ENCODE measurements at places on chromosomes 1 and 21. TPM values are rescaled to one million over a fixed set of nuclear protein-coding genes. Genes with fewer than 3 reads are reported as not detected.

- H3K4me3 ChIP-seq, result no peak overlapping the region
- H3K4me1 ChIP-seq, result no peaks in the 10 kb centered on the region
- H3K36me3 ChIP-seq, result 0 out of 2 replicates have a peak, but pooled peaks cover 10% of the 10 kb centered on the region
Observed at GRCh38 chr1:115041654-115042053, 12.0 kb downstream of the TSHB start.

Gene ERRFI1
- total RNA-seq, result 47.8 TPM

- H3K4me1 ChIP-seq, result peaks cover 26% of the 10 kb centered on the region
- H3K4me3 ChIP-seq, result no peak overlapping the region
- peak overlapping the region; percentile 67 for H3K27ac ChIP-seq
- no peaks in the 10 kb centered on the region for H3K27me3 ChIP-seq
- no peaks in the 10 kb centered on the region for H3K36me3 ChIP-seq
Observed at GRCh38 chr1:87140831-87141540, 187.7 kb upstream of the LMO4 start.

Gene CACNA1S
- not detected for total RNA-seq

Gene PROK1
- total RNA-seq, result not detected

DNA sequence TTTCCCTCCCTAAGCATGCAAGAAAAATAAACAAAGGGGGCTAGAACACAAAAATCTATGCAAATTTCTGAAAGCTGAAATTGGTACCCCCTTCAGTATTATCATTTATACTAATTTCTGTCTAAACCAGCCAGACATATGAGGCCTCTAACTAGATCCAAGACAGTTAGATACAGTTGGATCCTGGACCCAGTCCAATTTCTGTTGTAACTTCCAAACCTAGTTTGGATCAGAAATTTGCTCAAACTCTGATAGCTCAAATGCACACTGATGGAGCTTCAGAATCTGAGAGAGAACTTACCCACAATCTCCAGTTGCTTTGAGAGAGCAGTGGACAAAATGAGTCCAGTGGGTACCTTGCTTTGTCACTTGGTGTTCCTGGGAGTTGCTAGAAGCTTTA lies 11.9 kb downstream of the CEP350 start:
- DNase-seq, result no peak
- no peaks in the 10 kb centered on the region for H3K4me1 ChIP-seq
- no peak overlapping the region for H3K27ac ChIP-seq
- H3K27me3 ChIP-seq, result no peaks in the 10 kb centered on the region

DNA sequence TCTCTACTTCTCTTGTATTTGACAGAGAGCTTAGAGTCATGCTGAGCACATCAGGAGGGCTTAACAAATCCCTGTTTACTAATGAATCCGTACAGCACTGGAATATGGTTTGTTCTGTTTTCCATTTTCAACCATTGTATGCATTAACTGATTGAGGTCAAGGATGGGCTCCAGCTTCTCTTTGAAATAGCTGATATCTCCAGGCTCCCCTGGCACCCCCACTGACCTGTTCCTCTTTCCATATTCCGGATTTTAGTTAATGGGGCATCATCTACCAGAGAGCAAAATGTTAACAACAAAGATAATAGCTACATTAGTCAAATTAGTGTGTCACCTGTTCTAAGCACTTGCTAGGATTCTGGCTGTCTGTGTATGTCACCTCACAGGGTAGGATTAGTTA lies 57.6 kb downstream of the NENF start:
- H3K36me3 ChIP-seq, result no peaks in the 10 kb centered on the region
- no peak overlapping the region for H3K27ac ChIP-seq
- no peak for DNase-seq
- no peak overlapping the region for H3K4me3 ChIP-seq
- peaks cover 42% of the 10 kb centered on the region for H3K4me1 ChIP-seq

GRCh38 chr1:63051886-63052285 lies 268.0 kb downstream of the ATG4C start:
- no peak for DNase-seq
- H3K36me3 ChIP-seq, result no peaks in the 10 kb centered on the region
- no peak overlapping the region for H3K27ac ChIP-seq
- no peak overlapping the region for H3K4me3 ChIP-seq

Gene KDF1
- total RNA-seq, result 20.5 TPM

Gene LRP8
- 85.3 TPM for total RNA-seq

Gene PPM1J
- total RNA-seq, result 6.0 TPM

Gene ZNF683
- not detected for total RNA-seq

DNA sequence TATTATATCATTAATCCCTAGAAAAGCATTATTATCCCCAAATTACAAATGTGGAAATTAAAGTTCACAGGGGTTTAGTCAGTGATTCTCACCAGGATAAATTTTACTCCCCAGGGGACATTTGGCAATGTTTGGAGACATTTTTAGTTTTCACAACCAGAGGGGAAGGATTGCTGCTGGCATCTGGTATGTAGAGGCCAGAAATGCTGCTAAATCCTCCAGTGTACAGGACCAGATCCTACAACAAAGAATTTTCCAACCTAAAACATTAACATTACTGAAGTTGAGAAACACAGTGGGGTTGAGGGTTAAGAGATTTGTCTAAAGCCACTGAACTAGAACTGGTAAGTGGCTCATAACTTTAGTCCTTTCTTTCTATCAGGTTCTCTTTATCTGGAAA lies 162.0 kb upstream of the SYT6 start:
- no peak overlapping the region for H3K4me3 ChIP-seq
- H3K4me1 ChIP-seq, result no peaks in the 10 kb centered on the region
- no peaks in the 10 kb centered on the region for H3K36me3 ChIP-seq
- no peak overlapping the region for H3K27ac ChIP-seq
- no peaks in the 10 kb centered on the region for H3K27me3 ChIP-seq

DNA sequence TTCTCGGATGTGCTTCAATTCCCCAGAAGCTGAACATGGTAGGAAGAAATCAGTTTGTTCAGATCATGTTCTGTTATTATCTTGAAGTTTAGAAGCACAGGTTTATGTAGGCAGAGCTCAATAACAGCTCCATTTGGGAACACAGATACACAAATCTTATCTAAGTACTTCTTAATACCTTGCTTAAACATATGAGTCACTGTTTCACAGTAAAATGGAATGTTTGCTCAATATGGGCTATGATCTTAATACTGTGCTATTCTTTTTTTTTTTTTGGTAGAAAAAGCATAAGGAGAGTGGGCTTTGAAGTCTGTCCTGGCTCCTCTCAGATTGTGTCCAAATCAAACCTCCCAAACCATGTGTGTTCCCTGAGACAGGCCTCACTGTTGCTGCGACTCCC lies 13.4 kb downstream of the PROK1 start:
- peaks cover 30% of the 10 kb centered on the region for H3K4me1 ChIP-seq
- DNase-seq, result no peak
- 0 out of 2 replicates have a peak overlapping the region, but pooled peaks have one; percentile 7 for H3K4me3 ChIP-seq
- H3K27ac ChIP-seq, result peak overlapping the region; percentile 51
- H3K27me3 ChIP-seq, result no peaks in the 10 kb centered on the region
- no peaks in the 10 kb centered on the region for H3K36me3 ChIP-seq

GRCh38 chr1:222243902-222244301 lies 304.0 kb downstream of the HHIPL2 start:
- no peak overlapping the region for H3K4me3 ChIP-seq
- H3K36me3 ChIP-seq, result no peaks in the 10 kb centered on the region
- no peaks in the 10 kb centered on the region for H3K27me3 ChIP-seq

DNA sequence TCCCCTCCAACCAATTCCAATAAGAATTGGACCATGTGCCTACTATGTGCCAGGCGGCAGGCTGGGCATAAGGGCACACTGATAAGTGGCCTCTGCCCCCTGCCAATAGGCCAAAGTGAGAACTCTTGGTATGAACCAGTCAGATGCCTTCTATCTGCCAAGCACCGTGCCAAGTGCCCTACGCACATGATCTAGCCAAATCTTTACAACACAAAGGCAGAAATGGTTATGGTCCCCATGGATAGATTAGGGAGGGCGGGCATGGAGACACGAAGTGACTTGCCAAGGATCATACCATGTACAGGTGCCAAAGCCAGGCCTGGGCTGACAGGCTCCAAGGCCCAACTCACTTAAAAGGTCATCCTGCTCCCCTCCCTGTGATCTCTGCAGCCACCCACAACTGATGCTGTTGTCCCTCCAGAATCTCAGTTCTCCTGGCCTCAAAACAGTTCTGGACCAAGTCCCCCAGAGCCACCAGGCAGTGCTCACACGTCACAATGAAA lies 32.1 kb downstream of the CASZ1 start:
- H3K4me1 ChIP-seq, result peaks cover 40% of the 10 kb centered on the region
- H3K27ac ChIP-seq, result no peak overlapping the region
- no peak for DNase-seq

GRCh38 chr1:16018749-16019643 lies 1.2 kb upstream of the HSPB7 start:
- no peak for DNase-seq
- no peaks in the 10 kb centered on the region for H3K36me3 ChIP-seq
- H3K27me3 ChIP-seq, result no peaks in the 10 kb centered on the region
- H3K4me3 ChIP-seq, result no peak overlapping the region

Gene TNFRSF25
- total RNA-seq, result 12.3 TPM

DNA sequence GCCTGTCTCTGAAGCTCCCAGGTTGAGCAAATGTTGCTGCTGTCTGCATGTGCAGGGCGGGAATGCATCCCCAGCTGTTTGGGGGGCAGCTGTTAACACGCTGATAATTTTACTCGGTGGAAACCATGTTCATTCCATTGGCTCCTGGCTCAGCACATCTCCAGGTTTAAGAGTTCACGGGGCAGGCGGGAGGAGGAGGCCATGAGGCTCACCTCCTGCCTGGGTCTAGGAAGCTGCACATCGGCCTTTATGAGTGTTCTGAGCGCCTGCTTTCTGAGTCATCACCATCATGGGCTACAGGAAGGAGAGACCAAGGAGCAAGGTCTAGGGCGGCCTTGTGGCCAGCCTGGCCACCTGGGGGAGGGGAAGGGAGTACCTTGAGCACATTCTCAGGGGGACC lies 29.7 kb downstream of the AJAP1 start:
- no peaks in the 10 kb centered on the region for H3K4me1 ChIP-seq
- H3K27ac ChIP-seq, result no peak overlapping the region
- DNase-seq, result no peak
- H3K4me3 ChIP-seq, result no peak overlapping the region
- 0 out of 2 replicates have a peak, but pooled peaks cover 12% of the 10 kb centered on the region for H3K27me3 ChIP-seq

DNA sequence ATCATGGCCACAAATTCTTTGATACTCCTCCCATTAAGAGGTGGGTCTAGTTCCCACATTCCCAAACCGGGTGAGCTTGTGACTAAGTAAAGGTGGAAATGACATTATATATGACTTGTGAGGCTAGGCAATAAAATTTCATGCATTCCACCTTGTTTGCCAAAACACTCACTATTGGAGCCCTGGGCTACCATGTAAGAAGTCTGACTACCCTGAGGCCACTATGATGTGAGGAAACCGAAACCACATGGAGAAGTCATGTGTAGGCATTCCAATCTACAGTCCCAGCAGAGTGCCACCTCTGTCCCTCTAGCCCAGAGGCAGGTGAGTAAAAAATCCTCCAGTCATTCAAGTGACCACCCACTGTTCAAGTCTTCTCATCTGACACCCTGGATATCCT lies 17.9 kb upstream of the SMG7 start:
- peak overlapping the region; percentile 98 for H3K27ac ChIP-seq
- H3K36me3 ChIP-seq, result no peaks in the 10 kb centered on the region
- peaks cover 27% of the 10 kb centered on the region for H3K4me1 ChIP-seq
- H3K4me3 ChIP-seq, result no peak overlapping the region

Gene RGS5
- 6.6 TPM for total RNA-seq

- H3K36me3 ChIP-seq, result no peaks in the 10 kb centered on the region
- H3K4me1 ChIP-seq, result peaks cover 9% of the 10 kb centered on the region
- no peaks in the 10 kb centered on the region for H3K27me3 ChIP-seq
- H3K4me3 ChIP-seq, result no peak overlapping the region
Observed at GRCh38 chr1:101128846-101129245, 103.3 kb upstream of the DPH5 start.

GRCh38 chr1:65235867-65236805 lies 73.2 kb upstream of the DNAJC6 start:
- H3K4me3 ChIP-seq, result no peak overlapping the region
- H3K27ac ChIP-seq, result no peak overlapping the region
- no peaks in the 10 kb centered on the region for H3K4me1 ChIP-seq
- DNase-seq, result no peak

Gene LDLRAD1
- 1.6 TPM for total RNA-seq

- no peak overlapping the region for H3K27ac ChIP-seq
- no peaks in the 10 kb centered on the region for H3K36me3 ChIP-seq
- no peak overlapping the region for H3K4me3 ChIP-seq
Observed at GRCh38 chr21:26028183-26028582, 142.4 kb downstream of the APP start.

Gene ZNF697
- 3.6 TPM for total RNA-seq

Gene DIO1
- total RNA-seq, result not detected

- no peaks in the 10 kb centered on the region for H3K36me3 ChIP-seq
- no peak overlapping the region for H3K27ac ChIP-seq
- H3K27me3 ChIP-seq, result no peaks in the 10 kb centered on the region
- DNase-seq, result no peak
- H3K4me1 ChIP-seq, result no peaks in the 10 kb centered on the region
Observed at GRCh38 chr1:177385760-177386698, 215.3 kb downstream of the BRINP2 start.

DNA sequence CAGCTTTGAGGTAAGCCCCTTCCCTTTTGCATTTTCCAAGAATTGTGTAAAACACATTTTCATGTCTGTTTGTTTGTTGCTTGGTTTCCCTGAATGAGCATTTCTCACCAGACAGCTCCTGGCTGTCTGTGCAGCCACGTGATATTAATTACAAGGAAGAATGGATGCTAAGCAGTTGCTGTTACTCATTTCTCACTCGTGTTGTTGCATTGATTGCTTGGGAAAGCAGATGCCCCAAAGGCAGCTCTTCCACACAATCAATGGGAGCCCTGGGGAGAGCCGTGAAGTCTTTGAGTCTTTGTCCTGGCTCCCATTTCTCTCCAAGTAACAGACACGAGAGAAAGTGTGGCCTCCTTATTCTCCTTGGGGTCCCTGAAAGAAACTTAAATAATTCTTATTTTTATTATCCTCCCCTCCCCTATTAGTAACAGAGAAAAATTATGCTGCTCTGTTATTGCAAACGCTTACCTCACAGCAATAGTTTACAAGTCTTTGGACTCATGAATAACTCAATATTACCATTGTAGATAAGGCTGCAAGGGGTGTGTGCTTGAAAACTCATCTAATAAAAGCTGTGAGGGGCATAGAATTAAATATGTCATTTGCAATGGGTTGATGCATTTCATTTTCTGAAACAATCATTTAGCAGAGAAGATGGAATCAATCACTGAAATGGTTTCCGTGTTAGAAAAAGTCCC lies 127.7 kb upstream of the CAMK1G start:
- H3K27ac ChIP-seq, result no peak overlapping the region
- H3K4me1 ChIP-seq, result no peaks in the 10 kb centered on the region
- no peak overlapping the region for H3K4me3 ChIP-seq
- no peaks in the 10 kb centered on the region for H3K27me3 ChIP-seq
- no peaks in the 10 kb centered on the region for H3K36me3 ChIP-seq

GRCh38 chr1:196857188-196857587 lies 30.7 kb upstream of the CFHR4 start:
- no peak for DNase-seq
- H3K27me3 ChIP-seq, result no peaks in the 10 kb centered on the region
- H3K4me1 ChIP-seq, result no peaks in the 10 kb centered on the region
- no peak overlapping the region for H3K4me3 ChIP-seq
- H3K36me3 ChIP-seq, result no peaks in the 10 kb centered on the region

DNA sequence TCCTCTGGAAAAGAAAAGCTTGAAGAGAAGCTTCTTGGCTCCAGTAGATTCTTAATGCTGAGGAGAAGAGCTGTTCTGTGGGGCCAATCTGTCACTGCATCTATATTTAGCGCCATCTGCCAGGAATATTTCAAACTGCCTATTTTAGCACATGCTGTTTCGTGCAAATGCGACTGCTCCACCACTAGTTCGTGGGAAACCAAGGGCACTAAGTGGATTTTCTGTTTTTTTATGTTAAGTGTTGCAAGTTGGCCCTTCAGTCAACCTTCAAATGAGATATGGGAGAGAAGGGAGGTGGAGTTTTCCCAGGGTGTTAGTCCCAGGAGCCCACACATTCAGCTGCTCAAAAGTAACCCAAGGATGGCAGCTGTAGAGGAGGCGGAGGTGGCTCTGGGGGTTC lies 91.9 kb downstream of the TSEN15 start:
- peaks cover 24% of the 10 kb centered on the region for H3K27me3 ChIP-seq
- no peaks in the 10 kb centered on the region for H3K4me1 ChIP-seq
- no peaks in the 10 kb centered on the region for H3K36me3 ChIP-seq
- no peak overlapping the region for H3K4me3 ChIP-seq
